ENCODE measurements at places on chromosomes 2 and 18.

- peaks cover 2% of the 10 kb centered on the region for H3K4me1 ChIP-seq
- H3K27ac ChIP-seq = no peak overlapping the region
- DNase-seq = no peak
- peaks cover 9% of the 10 kb centered on the region for H3K27me3 ChIP-seq
- H3K36me3 ChIP-seq = peaks cover 7% of the 10 kb centered on the region
These were observed 182.8 kb upstream of the STK17B start for GRCh38 chr2:196354186-196354585.

DNA sequence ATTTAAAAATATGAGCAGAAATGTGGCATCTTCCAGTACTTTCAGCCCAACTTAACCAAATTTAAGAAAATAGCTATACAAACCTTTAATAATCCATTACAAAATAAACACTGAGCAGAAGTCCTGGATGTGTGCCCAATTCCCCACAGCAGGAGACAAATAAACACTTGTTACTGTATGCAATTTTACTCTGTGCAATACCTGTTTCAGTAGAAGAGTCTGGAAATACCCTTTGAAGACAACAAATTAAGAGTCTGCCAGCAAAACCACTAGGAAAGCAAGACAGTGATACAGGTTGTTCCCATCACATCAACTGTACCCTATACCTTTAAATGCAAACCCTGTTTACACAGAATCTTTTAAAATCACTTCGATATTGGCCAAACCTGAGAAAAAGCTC, 41.4 kb upstream of the RNU4ATAC start:
- no peak overlapping the region for H3K4me3 ChIP-seq
- peaks cover 17% of the 10 kb centered on the region for H3K4me1 ChIP-seq
- no peak overlapping the region for H3K27ac ChIP-seq

DNA sequence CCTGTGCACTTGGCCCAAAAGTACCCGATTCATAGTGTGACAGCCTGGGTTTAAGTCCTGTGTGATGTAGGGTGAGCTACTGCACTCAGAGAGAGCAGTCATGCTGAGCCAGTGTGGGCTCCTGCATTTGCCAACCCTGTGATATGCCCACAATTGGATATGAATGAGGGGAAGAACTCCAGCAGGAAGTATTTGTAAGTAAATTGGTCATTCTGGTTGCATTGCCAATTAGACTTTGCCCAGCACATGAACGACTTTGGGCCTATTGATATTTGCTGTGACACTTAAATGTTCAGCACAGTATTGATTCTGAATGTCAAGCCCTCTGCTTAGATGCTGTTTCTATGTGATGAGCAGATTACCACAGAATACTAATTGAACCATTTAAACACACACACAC, 570.9 kb downstream of the PIK3C3 start:
- no peaks in the 10 kb centered on the region for H3K4me1 ChIP-seq
- no peaks in the 10 kb centered on the region for H3K27me3 ChIP-seq
- no peaks in the 10 kb centered on the region for H3K36me3 ChIP-seq

DNA sequence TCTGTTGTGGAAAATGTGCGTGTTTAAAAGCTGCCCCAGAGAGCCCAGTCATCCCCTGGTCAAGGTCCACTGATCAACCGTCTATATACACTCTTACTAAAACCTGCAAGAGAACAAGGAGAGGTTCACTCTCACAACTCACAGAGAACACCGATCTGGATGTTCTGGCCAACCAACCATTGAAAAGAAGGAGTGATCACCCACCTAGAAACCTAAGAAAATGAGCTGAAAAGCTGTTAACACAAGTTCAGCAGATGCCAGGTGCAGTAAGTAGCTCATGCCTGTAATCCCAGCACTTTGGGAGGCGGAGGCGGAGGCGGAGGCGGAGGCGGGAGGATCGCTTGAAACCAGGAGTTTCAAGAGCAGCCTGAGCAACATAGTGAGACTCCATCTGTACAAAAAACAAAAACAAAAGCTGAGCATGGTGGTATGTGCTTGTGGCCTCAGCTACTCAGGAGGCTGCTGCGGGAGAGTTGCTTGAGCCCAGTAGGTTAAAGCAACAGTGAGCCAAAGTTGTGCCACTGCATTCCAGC, 14.5 kb downstream of the ATG16L1 start:
- DNase-seq = no peak
- H3K27ac ChIP-seq = peak overlapping the region; percentile 68
- no peak overlapping the region for H3K4me3 ChIP-seq
- peaks cover 42% of the 10 kb centered on the region for H3K4me1 ChIP-seq
- no peaks in the 10 kb centered on the region for H3K27me3 ChIP-seq
- peaks cover 46% of the 10 kb centered on the region for H3K36me3 ChIP-seq

GRCh38 chr2:162795312-162795711, 43.3 kb downstream of the KCNH7 start:
- no peak for DNase-seq
- no peaks in the 10 kb centered on the region for H3K36me3 ChIP-seq
- H3K4me1 ChIP-seq = no peaks in the 10 kb centered on the region

DNA sequence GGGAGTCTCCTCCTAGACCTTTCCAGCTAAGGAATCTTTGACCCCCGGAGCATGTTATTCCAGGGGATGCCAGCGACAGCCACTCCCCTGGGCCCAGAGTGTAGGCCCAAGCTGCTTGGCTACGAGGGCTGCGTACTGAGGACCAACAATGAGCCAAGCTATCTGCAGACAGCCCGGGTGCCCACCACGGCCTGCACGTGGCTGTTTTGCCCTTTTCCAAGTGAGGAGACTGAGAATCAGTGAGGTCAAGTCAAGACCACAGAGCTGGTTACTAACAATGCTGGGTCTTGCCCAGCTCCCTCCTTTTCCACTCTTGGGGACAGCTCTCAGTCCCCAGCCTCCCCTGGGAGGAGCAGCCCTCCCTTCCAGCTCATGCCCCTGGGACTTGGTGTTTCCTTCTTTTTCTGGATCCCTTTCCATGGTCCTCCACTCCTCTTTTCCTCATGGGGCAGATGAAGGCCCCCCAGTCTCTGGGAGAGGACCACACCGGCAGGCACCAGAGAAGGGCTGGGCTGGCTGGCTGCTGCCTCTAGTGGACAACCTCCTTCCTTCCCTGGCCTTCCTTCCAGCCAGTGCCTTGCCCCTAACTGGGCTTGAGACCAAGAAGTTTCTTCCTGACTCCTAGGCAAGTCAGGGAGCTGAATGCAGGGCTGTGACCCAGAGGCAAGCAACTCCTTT, 550 bp upstream of the MALL start:
- H3K27ac ChIP-seq = no peak overlapping the region
- peaks cover 17% of the 10 kb centered on the region for H3K27me3 ChIP-seq
- H3K36me3 ChIP-seq = no peaks in the 10 kb centered on the region
- H3K4me1 ChIP-seq = no peaks in the 10 kb centered on the region
- H3K4me3 ChIP-seq = no peak overlapping the region
- no peak for DNase-seq

DNA sequence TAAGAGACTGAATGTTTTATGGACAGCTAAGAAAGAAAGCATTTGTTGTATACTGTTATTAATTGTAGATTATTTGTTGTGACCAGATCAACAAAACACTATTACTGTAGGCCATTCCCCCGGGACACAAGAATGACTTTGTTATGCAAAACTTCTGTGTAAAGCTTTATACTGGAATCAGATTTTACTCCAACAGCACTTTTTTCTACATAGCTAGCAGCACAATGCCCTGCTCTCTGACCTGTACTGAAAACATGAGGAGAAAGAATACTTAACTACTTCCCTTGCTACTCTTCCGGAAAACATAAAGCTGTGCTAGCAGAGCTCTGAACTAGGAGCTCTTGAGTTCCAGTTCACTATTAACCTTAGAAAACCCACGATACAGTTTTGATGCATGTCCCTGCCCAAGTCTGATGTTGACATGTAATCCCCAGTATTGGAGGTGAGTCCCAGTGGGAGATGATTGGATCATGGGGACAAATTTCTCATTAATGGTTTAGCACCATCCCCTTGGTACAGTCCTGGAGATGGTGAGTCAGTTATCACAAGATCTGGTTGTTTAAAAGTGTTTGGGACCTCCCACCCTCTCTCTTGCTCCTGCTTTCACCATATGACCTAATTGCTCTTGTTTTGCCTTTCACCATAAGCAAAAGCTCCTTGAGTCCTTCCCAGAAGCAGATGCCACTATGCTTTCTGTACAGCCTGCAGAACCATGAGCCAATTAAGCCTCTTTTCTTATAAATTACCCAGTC, 601.1 kb upstream of the PIK3C3 start:
- no peaks in the 10 kb centered on the region for H3K27me3 ChIP-seq
- no peak for DNase-seq
- H3K36me3 ChIP-seq = no peaks in the 10 kb centered on the region
- H3K4me1 ChIP-seq = no peaks in the 10 kb centered on the region
- H3K27ac ChIP-seq = no peak overlapping the region

DNA sequence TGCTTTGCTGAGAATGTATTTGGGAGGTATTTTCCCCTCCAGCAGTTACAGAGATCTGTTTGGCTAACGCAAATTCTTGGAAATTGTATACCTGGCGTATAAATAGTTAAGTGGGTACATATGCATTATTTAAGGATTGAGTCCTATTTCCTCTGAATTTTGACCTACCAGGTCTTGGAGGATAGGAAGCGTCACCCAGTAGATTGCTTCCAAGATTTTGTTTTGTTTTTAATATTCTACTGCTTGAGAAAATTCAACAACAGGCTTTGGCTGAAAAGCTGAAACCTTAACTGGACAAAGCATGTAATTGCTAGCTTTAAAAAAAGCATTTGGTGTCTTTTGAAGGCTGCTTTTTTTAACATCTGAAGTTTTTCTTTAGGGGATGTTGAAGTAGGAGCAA, 150.1 kb downstream of the WDSUB1 start:
- H3K4me3 ChIP-seq = no peak overlapping the region
- H3K27me3 ChIP-seq = peaks cover 5% of the 10 kb centered on the region
- no peak overlapping the region for H3K27ac ChIP-seq
- DNase-seq = no peak

- no peak for DNase-seq
- no peaks in the 10 kb centered on the region for H3K27me3 ChIP-seq
- no peaks in the 10 kb centered on the region for H3K4me1 ChIP-seq
These were observed 936.0 kb downstream of the TRIB2 start for GRCh38 chr2:13652531-13653313.

DNA sequence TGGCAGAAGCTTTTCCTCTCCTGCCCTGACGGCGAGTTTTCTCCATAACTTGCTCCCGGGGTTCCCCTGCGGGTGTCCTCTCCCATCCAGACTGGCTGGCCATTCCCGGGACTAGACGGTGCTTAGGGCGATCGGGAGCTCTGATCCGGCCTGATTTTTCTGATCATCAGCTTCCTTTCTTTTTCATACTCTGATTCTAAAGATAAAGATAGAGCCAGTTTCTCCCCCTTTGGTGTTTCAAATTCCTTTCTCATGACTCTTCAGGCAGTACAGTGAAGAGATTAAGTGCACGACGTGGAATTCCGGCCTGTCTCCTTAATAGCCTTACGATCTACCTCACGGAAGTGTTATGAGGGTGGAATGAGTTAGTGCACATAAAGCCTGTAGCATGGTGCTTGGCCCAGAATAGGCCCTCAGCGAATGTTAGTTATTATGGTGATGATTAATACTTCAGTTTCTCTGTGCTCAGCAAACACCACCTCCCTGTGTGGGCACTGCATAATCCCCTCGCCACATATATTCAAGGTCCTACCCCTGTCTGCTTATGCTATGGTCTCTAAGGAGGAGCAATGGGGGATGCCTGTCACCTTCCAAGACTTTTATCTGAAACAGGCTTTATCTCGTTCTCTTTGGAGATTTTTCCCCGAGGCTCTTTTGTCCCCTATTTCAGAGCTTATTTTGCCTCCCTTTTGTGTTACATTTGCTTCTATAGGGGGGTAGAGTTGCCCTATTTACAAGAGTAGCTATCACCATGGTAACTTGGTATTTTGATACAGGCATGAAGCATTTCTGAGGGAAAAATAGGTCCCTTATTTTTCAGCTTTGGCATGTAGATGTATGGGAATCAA, 254.8 kb downstream of the CDH2 start:
- H3K36me3 ChIP-seq = no peaks in the 10 kb centered on the region
- no peaks in the 10 kb centered on the region for H3K4me1 ChIP-seq
- no peak for DNase-seq

- H3K27ac ChIP-seq = no peak overlapping the region
- no peak for DNase-seq
- H3K36me3 ChIP-seq = no peaks in the 10 kb centered on the region
- no peak overlapping the region for H3K4me3 ChIP-seq
- H3K4me1 ChIP-seq = no peaks in the 10 kb centered on the region
- H3K27me3 ChIP-seq = peaks cover 2% of the 10 kb centered on the region
These were observed 323.8 kb upstream of the GALNT5 start for GRCh38 chr2:156933645-156934225.

- peak overlapping the region; percentile 70 for H3K4me3 ChIP-seq
- no peak overlapping the region for H3K27ac ChIP-seq
- no peaks in the 10 kb centered on the region for H3K36me3 ChIP-seq
- peak; percentile 21 for DNase-seq
- peaks cover 15% of the 10 kb centered on the region for H3K27me3 ChIP-seq
These were observed 627 bp upstream of the CRACDL start for GRCh38 chr2:98936353-98937351.

DNA sequence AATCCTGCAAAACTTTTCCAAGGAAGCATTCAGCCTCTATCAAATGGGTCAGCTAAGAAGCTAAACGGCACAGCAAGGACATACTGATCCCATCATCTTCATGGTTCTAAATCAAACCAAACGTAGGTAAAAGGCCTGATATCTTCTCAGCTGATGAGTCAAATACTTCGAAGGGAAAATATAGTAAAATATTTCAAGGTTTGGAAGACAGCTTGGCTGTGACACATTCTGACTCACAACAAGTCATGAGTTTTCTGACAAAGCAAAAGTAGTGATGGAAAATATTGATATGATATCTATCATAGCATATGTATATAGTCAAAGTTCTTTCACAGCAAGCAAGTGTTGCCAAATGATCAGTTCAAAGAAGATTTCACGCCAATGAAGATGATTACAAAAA, 31.5 kb downstream of the DOCK10 start:
- peaks cover 3% of the 10 kb centered on the region for H3K36me3 ChIP-seq
- H3K4me1 ChIP-seq = peaks cover 28% of the 10 kb centered on the region
- H3K27me3 ChIP-seq = no peaks in the 10 kb centered on the region
- H3K27ac ChIP-seq = no peak overlapping the region
- H3K4me3 ChIP-seq = no peak overlapping the region

DNA sequence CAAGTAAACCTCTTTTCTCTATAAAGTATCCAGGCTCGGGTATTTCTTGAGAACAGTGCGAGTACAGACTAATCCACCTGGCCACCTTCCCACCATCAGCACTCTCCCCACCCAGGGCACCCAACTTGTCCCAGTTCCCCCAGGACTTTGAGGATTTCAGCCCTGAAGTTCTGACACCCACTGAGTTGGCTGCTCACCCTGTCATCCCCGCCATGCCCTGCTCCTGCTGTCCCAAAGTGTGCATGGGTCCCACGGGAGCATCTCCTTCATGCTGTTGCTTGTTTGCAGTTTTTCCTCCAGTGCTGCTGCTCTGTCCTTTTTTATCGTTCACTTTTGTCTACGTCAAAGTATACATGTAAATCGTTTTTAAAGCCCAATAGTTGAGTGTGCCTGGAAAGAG, 273.9 kb downstream of the PHLPP1 start:
- no peak overlapping the region for H3K27ac ChIP-seq
- H3K4me3 ChIP-seq = no peak overlapping the region
- no peaks in the 10 kb centered on the region for H3K4me1 ChIP-seq
- DNase-seq = no peak

Measured in memory B cell (primary cell).